ENCODE measurements at places on chromosomes 13 and 19. TPM values are rescaled to one million over a fixed set of nuclear protein-coding genes. Genes with fewer than 3 reads are reported as not detected.

The ZNF681 gene
- total RNA-seq: 1.8 TPM

The PEG3 gene
- not detected for total RNA-seq

The GIPC3 gene
- 0.98 TPM for total RNA-seq

The GPR183 gene
- total RNA-seq: 14.5 TPM

The TSKS gene
- total RNA-seq: 4.0 TPM

The SLITRK6 gene
- not detected for total RNA-seq

The ZNF665 gene
- 1.8 TPM for total RNA-seq

The CGB1 gene
- total RNA-seq: not detected

The TNNI3 gene
- total RNA-seq: 0.63 TPM

The ZSCAN4 gene
- total RNA-seq: not detected

The RXFP2 gene
- not detected for total RNA-seq

The UHRF1 gene
- 97.2 TPM for total RNA-seq

The ZNF283 gene
- 7.0 TPM for total RNA-seq

The RNF113B gene
- not detected for total RNA-seq

The SLC7A1 gene
- total RNA-seq: 84.3 TPM

The EPSTI1 gene
- total RNA-seq: 121 TPM

Measured in T-helper 1 cell treated with Interleukin-12 subunit alpha and Interleukin-12 subunit beta and Interleukin-4 antibody, amounts not matched to agents 30 ng/mL and 1 ng/mL, for 36 hours (primary cell).